Osteocyte (in vitro differentiated cells): ENCODE measurements at places on chromosomes 5 and 9. TPM values are rescaled to one million over a fixed set of nuclear protein-coding genes. Genes with fewer than 3 reads are reported as not detected.

DNA sequence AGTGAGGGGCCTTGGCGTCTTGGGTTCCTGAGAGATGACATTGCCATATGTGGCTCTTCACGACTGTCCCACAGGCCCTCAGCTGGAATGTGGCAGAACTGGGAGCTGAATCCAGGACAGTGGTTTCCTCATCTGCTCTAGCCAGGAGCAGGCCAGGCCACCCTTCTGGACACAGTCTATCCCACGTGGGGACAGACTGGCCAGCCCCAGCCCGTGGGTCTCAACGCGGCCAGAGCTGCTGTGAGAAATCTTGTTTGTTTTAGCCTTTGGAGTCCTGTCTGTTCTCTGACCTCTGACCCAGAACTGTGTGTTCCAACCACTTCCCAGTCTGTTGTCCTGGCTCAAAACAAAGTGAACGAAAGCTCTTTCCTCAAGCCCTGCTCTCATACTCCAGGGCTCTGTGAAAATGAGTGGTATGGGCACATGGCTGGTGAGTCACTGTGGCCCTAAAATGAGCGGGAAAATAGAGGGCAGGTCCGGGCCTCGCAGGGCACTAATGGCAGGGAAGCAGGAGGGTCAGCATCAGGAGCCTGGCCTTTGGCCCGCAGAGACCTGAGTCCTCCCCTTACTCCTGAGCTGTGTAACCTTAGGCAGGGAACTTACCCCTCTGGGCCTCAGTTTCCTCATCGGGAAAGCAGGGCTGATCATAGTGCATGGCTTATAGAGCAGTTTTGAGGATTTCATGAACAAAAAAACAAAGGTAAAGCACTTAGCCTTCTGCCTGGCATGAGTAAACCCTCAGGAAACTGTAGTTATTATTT is 34.8 kb upstream of the GLRX start:
- DNase-seq: no peak

DNA sequence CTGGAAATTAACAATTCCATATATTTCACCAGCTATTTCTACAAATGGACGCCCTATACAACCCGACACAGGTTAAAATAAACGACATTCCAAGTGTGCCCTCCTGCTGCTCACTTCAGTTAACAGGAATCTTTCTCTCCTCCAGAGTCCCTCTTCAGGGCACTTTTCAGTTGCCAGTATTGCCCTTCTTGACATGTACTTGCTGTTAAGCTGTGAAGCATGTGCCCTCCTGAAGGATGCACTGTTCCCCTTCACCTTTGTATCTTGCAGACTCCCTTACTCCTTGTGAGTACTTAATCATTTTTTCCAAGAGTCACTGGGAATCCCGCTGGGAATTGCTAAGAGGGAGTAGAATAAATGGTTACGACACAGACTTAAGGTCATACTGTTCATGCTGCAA is 364.1 kb downstream of the CTNND2 start:
- DNase-seq: no peak

GRCh38 chr9:120740132-120740531 is 25.9 kb upstream of the MEGF9 start:
- DNase-seq: no peak

- no peak for DNase-seq
Measured at GRCh38 chr9:4207881-4208615, 91.8 kb downstream of the GLIS3 start.

Gene ADGRD2
- total RNA-seq: not detected in 2 replicates

Gene RHOBTB3
- total RNA-seq: 190 and 208 TPM in 2 replicates

Gene TMEM174
- total RNA-seq: not detected in 2 replicates
